ENCODE measurements at places on chromosomes 16 and 17. TPM values are rescaled to one million over a fixed set of nuclear protein-coding genes. Genes with fewer than 3 reads are reported as not detected.

DNA sequence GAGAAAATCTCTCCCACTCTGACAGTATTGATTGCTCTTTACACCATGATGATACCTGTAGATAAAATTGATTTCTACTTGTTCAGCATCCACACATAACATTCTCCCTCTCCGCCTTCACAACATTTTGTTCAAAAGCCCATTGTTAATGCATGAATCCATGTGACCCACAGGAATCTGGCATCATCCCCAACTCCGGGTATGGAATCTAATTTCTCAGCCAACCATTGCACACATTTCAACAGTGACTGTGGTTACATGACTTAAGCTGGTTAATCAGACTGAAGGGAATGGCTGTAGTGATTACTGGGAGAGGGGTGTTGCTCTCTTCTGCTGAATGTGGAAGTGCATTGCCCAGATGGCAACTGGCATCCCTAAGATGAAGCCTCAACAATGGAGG, 161.4 kb upstream of the C16orf82 start:
- DNase-seq: no peak

GRCh38 chr16:21071741-21072140, 78.9 kb downstream of the DNAH3 start:
- DNase-seq: no peak

GRCh38 chr17:14813649-14814370, 451.3 kb downstream of the PMP22 start:
- no peak for DNase-seq

GRCh38 chr16:30478766-30479478, 6.4 kb downstream of the ITGAL start:
- no peak for DNase-seq

- no peak for DNase-seq
Measured at GRCh38 chr16:52569701-52570100, 22.8 kb upstream of the TOX3 start.

GRCh38 chr16:56362706-56363105, 62.6 kb downstream of the AMFR start:
- no peak for DNase-seq

GRCh38 chr17:33640629-33641028, 347.5 kb upstream of the ASIC2 start:
- DNase-seq: no peak

DNA sequence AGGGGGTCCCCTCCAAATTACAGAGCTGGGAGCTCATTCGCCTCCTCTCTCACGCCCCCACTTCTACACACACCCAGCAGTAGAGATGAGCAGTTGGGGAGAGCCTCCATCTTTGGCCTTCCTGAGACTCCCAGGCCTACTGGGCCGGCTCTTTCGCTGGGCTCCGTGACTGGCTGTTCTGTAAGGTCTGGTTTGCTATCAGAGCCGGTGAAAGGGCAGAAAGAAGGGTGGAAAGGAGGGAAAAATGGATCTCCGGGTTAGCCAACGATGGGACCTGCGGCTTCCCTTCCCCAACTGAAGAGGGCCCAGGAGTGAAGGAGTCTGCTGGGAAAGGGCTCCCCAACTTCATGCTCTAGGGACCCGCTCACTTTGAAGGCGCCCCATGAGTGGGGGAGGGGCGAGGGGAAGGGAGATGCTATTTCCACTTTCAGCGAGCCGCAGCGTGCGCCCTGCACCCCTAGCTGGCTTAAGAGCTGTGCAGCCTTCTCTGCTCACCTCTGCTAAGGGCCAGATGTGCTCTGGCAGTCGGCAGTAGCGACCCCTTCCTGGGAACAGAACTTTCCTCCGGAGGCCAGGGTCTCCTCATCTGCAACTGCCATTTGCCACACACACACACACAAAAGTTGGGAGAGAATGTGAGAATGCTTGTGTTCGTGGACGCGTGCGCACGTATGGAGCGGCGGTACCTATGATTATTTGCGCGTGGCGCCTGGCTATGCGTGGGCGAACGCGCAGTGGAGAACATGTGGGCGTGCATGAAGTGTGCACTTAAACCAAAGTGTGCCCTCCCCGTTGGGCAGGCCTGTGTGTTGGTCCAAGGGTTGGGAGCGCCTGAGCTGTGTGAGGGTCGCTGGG, 2.9 kb upstream of the FOXF1 start:
- DNase-seq: no peak

DNA sequence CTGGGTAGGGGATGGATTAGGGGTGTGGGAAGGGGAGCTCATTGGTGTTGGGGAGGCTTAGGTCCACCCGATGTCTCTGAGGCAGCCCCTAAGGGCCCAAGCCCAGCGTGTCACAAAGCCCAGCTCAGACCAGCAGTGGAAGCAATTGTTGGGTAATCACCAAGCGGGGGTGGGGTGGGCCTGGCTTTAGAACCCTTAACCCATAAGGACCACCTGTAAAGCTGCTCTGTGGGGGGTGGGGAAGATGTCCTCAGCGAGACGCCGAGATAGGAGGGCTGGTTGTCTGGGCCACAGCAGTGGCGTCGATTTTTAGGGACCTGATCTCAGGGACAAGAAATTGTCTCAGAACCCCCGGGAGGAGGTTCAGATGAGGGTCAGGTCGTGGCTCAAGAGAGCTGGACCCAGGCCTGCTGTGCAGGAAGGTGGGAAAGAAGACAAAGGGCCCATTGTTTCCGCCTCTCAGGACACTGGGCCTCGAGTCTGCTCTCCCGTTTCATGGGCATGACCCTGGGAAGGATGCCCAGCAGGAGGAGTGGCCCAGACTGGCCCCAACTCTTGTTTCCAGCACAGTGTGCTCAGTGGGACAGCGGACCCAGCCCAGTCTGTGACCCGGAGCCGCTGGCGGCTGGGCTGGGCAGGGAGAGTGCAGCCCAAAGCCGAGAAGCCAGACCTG, 15.9 kb downstream of the ST6GALNAC2 start:
- peak; percentile 56 for DNase-seq

- DNase-seq: no peak
Measured at GRCh38 chr16:82703871-82704768, 77.4 kb downstream of the CDH13 start.

- DNase-seq: no peak
Measured at GRCh38 chr17:67359960-67360791, 6.2 kb downstream of the PSMD12 start.

- no peak for DNase-seq
Measured at GRCh38 chr17:2016494-2016893, 8.6 kb downstream of the RTN4RL1 start.

DNA sequence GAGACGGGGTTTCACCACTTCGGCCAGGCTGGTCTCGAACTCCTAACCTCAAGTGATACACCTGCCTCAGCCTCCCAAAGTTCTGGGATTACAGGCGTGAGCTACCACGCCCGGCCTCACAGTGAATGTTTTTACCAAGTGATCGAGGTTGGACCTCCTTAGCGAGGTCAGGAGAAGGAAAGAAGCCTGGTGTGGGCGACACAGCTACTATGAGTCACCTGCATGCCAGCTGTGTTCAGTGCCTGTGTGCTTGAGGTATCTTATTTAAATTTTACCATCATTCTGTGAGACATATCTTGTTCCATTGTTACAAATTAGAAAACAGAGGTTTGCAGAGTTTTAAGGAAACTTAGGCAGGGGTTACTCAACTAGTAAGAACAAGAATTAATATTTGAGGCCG, 174.8 kb upstream of the DYNLRB2 start:
- DNase-seq: no peak

- no peak for DNase-seq
Measured at GRCh38 chr16:46961373-46962353, 11.8 kb downstream of the DNAJA2 start.

- DNase-seq: no peak
Measured at GRCh38 chr16:69217433-69217832, 30.5 kb downstream of the SNTB2 start.

DNA sequence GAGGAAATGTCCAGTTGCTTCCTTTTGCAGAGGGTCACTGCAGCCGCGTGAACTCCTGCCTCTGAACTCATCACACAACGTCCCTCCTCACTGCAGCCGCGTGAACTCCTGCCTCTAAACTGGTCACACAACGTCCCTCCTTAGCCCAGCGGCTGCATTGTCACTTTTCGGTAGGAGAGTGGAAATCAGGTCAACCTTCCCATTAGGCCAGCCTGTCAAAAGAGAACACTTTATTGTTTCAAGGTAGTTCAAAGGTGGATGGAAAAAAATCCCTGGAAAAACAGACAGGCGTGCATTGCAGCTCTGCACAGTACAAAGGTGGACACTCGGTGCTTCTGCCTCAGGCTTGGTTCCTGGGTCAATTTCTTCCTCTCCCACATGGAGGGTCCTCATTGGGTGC, 280.2 kb downstream of the FOXL1 start:
- DNase-seq: no peak

DNA sequence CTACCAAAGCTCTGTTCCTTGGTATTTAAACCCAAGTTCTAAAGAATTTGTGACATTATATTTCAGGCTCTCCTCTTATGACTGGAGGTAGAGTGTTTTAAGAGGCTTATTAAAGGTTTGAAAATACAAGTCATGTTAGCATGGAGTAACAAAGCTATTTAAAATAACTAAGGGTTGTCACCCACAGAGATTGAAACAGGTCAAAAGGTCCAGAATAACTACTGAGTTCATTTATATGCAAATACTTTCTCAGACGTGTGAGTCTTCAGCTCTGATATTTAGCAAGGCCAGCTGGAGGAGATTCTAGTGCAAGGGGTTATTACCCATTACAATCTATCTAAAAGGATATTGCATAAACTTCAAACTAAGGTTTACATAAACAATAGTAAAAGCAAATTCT, 1538.8 kb upstream of the CDH8 start:
- DNase-seq: no peak

DNA sequence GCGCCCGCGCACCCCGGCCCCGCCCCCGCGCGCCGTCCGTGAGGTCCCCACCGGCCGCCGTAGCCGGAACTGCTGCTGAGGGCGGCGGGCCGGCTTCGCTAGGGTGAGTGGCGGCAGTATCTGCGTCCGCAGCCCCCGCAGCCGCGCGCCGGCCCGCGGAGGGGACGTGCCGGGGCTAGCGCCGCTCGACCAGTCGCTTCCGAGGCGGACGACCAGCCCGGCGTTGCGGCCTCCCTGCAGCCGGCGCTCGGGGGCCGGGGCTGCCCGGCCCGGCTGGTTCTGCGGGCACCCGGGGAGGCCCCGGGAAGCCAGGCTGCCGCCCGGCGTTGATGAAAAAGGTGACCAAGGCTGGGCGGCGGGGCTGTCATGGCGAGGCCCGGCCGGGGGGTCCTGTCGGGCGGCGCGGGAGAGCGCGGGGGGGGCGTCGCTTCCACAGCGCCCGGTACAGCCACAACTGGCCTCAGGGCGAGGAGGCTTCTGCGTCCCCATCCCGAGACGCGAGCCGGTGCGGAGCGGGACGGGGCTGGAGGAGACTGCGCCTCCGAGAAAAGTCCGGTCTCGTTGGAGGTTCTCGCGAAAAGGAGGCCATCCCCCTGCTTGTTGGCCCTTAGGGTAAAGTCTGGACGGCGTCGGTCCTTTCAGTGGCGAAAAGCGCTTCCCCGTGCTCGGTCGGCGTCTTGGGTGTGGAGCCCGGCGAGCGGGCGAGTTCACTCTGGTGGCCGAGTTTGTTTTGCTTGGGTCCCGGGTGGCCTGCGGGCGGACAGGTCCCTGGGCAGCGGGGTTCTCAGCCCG, at the start of gene CRAMP1:
TSS of gene CRAMP1 (plus strand) at position 41 of the 792 bp plus-strand sequence. CDS start 2,280 bp downstream, outside the sequence.
- no peak for DNase-seq

- DNase-seq: peak; percentile 93
Measured at GRCh38 chr17:7887482-7888183, 956 bp upstream of the CHD3 start.

DNA sequence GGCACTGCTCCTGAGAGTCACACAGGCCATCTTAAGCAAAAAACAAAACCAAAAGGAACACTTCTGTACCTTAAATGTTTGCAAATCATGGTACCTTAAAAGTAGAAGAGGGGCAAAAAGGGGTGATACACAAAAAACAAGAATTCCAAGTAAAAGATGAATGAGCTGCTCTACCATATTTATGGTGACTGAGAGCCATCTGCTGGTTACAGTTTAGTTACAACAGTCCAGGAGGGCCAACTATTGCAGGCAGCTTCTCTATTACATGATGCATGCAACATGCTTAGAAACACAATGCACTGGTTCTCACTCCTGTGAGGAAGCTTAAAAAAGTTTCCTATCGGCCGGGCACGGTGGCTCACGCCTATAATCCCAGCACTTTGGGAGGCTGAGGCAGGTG, 53.5 kb downstream of the STX8 start:
- DNase-seq: no peak

DNA sequence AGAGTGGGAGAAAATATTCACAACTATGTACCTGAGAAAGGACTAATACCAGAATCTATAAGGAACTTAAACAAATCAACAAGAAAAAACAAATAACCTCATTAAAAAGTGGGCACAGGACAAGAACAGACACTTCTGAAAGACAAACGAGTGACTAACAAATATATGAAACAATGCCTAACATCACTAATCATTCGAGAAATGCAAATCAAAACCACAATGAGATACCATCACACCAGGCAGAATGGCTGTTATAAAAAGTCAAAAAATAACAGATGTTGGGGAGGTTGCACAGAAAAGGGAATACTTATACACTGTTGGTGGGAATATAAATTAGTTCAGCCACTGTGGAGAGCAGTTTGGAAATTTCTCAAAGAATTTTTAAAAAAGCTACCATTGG, 83.5 kb upstream of the WSCD1 start:
- no peak for DNase-seq

- no peak for DNase-seq
Measured at GRCh38 chr17:160336-160735, 21.1 kb downstream of the DOC2B start.

The TMIGD1 gene
- not detected for total RNA-seq

The TEX19 gene
- total RNA-seq: not detected

The GUCY2D gene
- total RNA-seq: 0.63 TPM

The ZSCAN10 gene
- 0.37 TPM for total RNA-seq

The KCTD11 gene
- 15.3 TPM for total RNA-seq

The CCNF gene
- 3.7 TPM for total RNA-seq

The SOCS3 gene
- 11.9 TPM for total RNA-seq

The PYY gene
- not detected for total RNA-seq

The COPZ2 gene
- total RNA-seq: 39.3 TPM

The PPM1E gene
- total RNA-seq: 0.17 TPM

The TNS4 gene
- total RNA-seq: 0.23 TPM

The ABCA10 gene
- total RNA-seq: 8.7 TPM
